ENCODE measurements at places on chromosomes 7 and 10. TPM values are rescaled to one million over a fixed set of nuclear protein-coding genes. Genes with fewer than 3 reads are reported as not detected.

BCAP29 gene
- total RNA-seq, result 54.1 TPM

CALHM3 gene
- total RNA-seq, result not detected

NODAL gene
- total RNA-seq, result not detected

CYP17A1 gene
- total RNA-seq, result not detected

TMEM270 gene
- total RNA-seq, result not detected

SFTPA1 gene
- not detected for total RNA-seq

OTUD1 gene
- 5.7 TPM for total RNA-seq

CLEC2L gene
- not detected for total RNA-seq

PPP1R3C gene
- 12.2 TPM for total RNA-seq

USP54 gene
- total RNA-seq, result 2.3 TPM

HOXA13 gene
- total RNA-seq, result not detected

NACAD gene
- total RNA-seq, result 1.7 TPM

HOXA6 gene
- total RNA-seq, result not detected

ZCWPW1 gene
- 2.1 TPM for total RNA-seq

ASIC3 gene
- total RNA-seq, result 0.37 TPM

PTN gene
- total RNA-seq, result 6.7 TPM

RBM17 gene
- 27.2 TPM for total RNA-seq

AKR1C8 gene
- not detected for total RNA-seq

CFTR gene
- total RNA-seq, result not detected

HTR5A gene
- total RNA-seq, result not detected

CLCN1 gene
- total RNA-seq, result not detected

GBX1 gene
- total RNA-seq, result not detected

PDZD8 gene
- total RNA-seq, result 14.8 TPM

COMTD1 gene
- total RNA-seq, result 15.0 TPM

TMEM176B gene
- not detected for total RNA-seq

Measured in cardiac ventricle fibroblast (primary cell).